ENCODE measurements at places on chromosomes 5 and 9. TPM values are rescaled to one million over a fixed set of nuclear protein-coding genes. Genes with fewer than 3 reads are reported as not detected.

DNA sequence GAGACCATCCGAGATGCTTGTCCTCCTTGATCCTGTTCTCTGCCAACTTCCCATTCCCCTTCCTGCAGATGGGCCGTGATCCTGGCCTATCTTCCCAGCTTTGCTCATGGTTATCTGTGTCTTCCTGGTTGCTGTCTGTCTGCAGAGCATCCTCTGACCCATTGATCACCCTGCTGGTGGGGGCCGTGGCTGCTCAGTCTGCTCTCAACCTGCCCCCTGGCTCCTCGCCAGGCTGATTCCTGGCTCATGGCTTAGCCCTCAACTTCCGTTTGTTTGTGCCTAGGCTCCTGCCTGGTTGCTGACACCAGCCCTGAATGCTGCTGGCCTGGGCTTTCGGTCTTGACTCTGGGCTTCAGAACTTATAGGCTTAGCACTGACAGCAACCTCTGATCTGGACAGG, 67.1 kb upstream of the SMIM15 start:
- no peak overlapping the region for H3K4me3 ChIP-seq
- H3K4me1 ChIP-seq: no peaks in the 10 kb centered on the region
- H3K36me3 ChIP-seq: no peaks in the 10 kb centered on the region
- no peak for DNase-seq
- no peaks in the 10 kb centered on the region for H3K27me3 ChIP-seq

GRCh38 chr5:115262011-115262320, 711 bp downstream of the PGGT1B start:
- no peaks in the 10 kb centered on the region for H3K27me3 ChIP-seq
- peaks cover 44% of the 10 kb centered on the region for H3K4me1 ChIP-seq
- no peak for DNase-seq
- H3K27ac ChIP-seq: peak overlapping the region; percentile 93
- peaks cover 8% of the 10 kb centered on the region for H3K36me3 ChIP-seq
- peak overlapping the region; percentile 92 for H3K4me3 ChIP-seq

The TMEM215 gene
- not detected for total RNA-seq

DNA sequence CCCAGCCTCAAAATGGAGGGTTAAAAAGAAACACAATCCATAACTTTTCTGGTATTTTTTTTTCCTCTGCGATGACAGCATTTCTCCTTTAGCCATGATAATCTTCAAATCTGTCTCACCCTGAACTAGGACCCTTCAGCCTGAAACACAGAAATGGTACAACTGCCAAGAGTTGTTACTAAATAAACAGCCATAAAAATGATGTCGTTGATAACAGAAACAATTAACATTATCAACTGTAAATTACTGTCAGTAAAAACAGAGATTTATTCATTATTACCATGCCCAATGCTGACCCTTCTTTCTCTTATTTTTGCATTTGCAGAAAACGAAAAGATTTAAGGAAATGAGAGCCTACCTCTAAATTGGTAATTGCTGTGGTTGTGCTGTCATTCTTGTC, 19.4 kb upstream of the MIER3 start:
- H3K4me1 ChIP-seq: no peaks in the 10 kb centered on the region
- no peak overlapping the region for H3K27ac ChIP-seq
- no peak overlapping the region for H3K4me3 ChIP-seq
- peaks cover 3% of the 10 kb centered on the region for H3K27me3 ChIP-seq
- no peak for DNase-seq

- no peaks in the 10 kb centered on the region for H3K36me3 ChIP-seq
- peaks cover 9% of the 10 kb centered on the region for H3K27me3 ChIP-seq
- H3K27ac ChIP-seq: no peak overlapping the region
Observed at GRCh38 chr9:118162716-118163115, 458.5 kb downstream of the TLR4 start.

The OR1J2 gene
- total RNA-seq: not detected

GRCh38 chr5:140557136-140557805, at the start of gene SRA1:
TSS of gene SRA1 (minus strand) at chr5:140557473. CDS start at chr5:140557452, 21 bp downstream.
- H3K27me3 ChIP-seq: no peaks in the 10 kb centered on the region
- DNase-seq: peak; percentile 92
- peaks cover 25% of the 10 kb centered on the region for H3K36me3 ChIP-seq
- peak within 1 kb of the TSS; percentile 93 for H3K27ac ChIP-seq
- peak within 1 kb of the TSS; percentile 79 for H3K4me3 ChIP-seq

DNA sequence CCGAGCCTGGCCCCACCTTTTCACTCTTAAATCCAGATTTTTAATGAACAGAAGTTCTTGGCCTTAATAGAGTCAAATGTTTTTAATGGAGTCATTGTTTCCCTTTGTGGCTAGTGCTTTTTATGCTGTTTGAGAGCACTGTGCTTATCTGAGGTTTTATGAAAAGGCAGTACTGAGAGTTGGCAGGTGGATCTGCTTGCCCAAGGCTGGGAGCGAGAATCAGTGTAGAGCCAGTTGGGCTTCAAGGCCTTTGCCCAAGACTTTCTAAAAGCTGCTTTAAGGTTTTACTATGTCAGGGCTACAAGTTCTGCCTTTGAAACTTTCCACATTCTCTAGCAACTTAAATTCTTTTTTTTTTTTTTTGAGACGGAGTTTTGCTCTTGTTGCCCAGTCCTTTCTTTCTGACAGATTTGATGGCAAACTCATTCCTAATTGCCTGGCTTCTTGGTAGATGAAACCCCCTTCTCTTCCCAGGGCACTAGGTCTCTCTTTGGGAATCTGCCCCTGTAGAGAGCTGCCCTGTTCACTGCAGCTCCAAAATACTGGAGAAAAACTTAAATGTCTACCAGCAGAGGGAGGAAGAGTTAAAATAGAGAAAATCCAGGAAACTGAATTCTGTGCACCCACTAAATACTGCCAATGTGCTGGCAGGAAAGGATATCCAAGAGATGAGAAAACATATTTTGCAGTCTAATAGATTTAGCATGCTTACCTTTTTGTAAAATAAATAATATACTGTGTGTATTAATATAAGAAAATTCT, 36.9 kb upstream of the CDK20 start:
- H3K27ac ChIP-seq: no peak overlapping the region
- no peak overlapping the region for H3K4me3 ChIP-seq
- H3K36me3 ChIP-seq: no peaks in the 10 kb centered on the region
- H3K27me3 ChIP-seq: no peaks in the 10 kb centered on the region
- no peak for DNase-seq
- H3K4me1 ChIP-seq: peaks cover 12% of the 10 kb centered on the region

DNA sequence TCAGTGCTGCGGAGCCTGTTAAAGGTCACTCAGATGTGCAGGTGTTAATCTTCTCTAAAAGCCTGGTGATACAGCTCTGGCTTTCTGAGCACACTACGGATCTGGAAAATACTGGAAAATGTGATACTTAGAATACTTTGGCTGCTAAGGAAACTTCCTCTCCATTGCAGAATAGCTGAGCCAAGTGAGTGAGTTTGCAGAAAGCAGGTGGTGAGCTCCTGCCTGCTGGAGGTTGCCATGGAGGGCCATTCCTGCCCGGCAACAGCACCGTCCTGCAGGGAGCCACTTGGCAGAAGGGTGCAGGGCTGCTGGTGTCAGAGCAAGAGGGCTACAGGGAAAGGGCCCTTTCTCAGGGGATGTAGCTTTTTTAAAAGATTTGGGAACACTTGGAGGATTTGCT, 40.7 kb downstream of the SECISBP2 start:
- no peaks in the 10 kb centered on the region for H3K4me1 ChIP-seq
- peak overlapping the region; percentile 63 for H3K27ac ChIP-seq
- H3K4me3 ChIP-seq: no peak overlapping the region
- H3K36me3 ChIP-seq: peaks cover 50% of the 10 kb centered on the region
- DNase-seq: no peak

DNA sequence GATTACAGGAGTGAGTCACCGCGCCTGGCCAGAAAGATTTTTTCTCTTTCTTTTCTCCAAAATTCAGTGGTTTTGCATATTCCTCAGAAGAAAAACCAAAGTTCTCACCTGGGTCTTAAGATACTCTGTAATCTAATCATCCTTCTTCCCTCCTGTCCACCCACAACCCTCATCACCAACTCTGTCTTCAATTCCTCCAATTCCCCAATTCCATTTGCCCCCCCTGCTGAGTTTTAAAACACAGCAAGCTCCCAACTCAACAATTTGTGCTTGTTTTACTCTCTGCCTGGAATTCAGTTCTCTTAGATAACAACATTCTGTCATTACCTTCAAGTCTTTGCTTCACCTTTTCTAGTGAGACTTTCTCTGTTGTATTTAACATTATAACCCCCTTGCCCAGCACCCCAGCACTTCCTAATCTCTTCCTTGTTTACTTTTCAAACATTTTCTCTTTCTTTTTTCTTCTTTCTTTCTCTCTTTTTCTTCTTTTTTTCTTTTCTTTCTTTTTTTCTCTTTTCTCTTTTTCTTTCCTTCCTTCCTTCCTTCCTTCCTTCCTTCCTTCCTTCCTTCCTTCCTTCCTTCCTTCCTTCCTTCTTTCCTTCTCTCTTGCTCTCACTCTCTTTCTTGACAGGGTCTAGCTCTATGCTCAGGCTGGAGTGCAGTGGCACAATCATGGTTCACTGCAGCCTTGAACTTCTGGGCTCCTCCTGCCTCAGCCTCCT, 7.8 kb downstream of the TEX48 start:
- H3K27ac ChIP-seq: no peak overlapping the region
- no peak overlapping the region for H3K4me3 ChIP-seq
- H3K36me3 ChIP-seq: no peaks in the 10 kb centered on the region
- peaks cover 7% of the 10 kb centered on the region for H3K27me3 ChIP-seq
- no peak for DNase-seq
- H3K4me1 ChIP-seq: peaks cover 12% of the 10 kb centered on the region

The SPATA6L gene
- total RNA-seq: 1.4 TPM

- no peak for DNase-seq
- peaks cover 3% of the 10 kb centered on the region for H3K27me3 ChIP-seq
- H3K4me1 ChIP-seq: peaks cover 17% of the 10 kb centered on the region
- H3K4me3 ChIP-seq: no peak overlapping the region
Observed at GRCh38 chr5:97549496-97549895, 366.4 kb upstream of the RIOK2 start.

- no peaks in the 10 kb centered on the region for H3K27me3 ChIP-seq
- peaks cover 38% of the 10 kb centered on the region for H3K36me3 ChIP-seq
- H3K4me1 ChIP-seq: peaks cover 11% of the 10 kb centered on the region
- H3K27ac ChIP-seq: peak overlapping the region; percentile 26
- DNase-seq: no peak
Observed at GRCh38 chr9:34240006-34240405, 61.2 kb downstream of the UBAP1 start.

The FGF1 gene
- not detected for total RNA-seq

- H3K27me3 ChIP-seq: no peaks in the 10 kb centered on the region
- H3K27ac ChIP-seq: no peak overlapping the region
- no peak overlapping the region for H3K4me3 ChIP-seq
- no peak for DNase-seq
Observed at GRCh38 chr9:110895147-110895905, 142.9 kb downstream of the LPAR1 start.

DNA sequence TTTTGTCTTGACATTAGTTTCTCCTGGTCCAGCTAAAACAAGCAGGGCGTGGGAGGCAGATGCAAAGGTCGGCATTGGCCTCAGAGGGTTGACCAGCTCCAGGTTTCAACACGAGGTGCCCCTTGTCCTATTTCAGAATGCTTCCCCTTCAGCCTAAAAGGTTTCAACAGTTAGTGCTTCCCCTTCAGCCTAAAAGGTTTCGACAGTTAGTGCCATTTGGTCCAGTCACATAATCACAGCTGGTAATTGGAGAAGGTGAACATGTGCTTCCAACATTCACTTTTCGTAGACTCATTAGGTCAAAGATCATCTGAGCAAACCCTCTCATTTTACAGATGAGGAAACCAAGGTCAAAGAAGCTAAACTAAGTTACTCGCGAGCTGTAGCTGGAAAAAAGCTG, 270.3 kb upstream of the MAP3K1 start:
- H3K27ac ChIP-seq: no peak overlapping the region
- H3K4me3 ChIP-seq: no peak overlapping the region
- peaks cover 12% of the 10 kb centered on the region for H3K4me1 ChIP-seq
- no peak for DNase-seq
- H3K27me3 ChIP-seq: no peaks in the 10 kb centered on the region

DNA sequence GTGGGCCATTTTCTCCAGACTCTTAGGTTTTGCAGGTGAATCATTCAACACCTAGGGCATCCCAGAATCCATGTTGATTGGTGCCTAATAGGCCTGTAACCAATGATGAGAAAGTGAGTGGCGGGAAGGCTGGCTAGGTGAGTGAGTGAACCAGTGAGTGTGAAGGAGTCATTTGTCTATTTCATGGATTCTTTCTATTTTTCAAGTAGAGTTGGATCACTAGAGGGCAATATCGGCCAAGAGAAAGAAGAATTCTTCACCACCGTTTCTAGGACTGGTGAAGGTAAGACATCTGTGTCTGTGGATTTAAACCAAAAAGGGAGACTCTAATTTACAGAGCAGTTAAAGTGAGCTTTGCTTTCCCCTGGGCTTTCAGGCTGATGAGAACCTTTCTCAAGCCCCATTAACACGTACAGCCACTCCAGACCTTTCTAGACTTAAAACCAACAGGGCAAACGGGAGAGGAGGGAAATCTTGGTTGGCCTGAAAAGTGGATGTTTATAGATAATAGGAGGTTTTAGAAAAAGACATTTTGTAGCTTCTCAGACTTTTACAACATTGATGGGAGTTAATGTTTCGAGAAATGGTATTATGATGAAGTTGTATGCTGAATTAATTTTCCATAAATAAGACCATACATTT, 114.3 kb upstream of the IL12B start:
- H3K4me3 ChIP-seq: no peak overlapping the region
- no peaks in the 10 kb centered on the region for H3K36me3 ChIP-seq
- no peak overlapping the region for H3K27ac ChIP-seq
- H3K4me1 ChIP-seq: no peaks in the 10 kb centered on the region
- DNase-seq: no peak

GRCh38 chr5:171261361-171261760, 47.7 kb upstream of the TLX3 start:
- no peak overlapping the region for H3K4me3 ChIP-seq
- DNase-seq: no peak

The EFCAB9 gene
- not detected for total RNA-seq

- H3K27ac ChIP-seq: no peak overlapping the region
- no peaks in the 10 kb centered on the region for H3K36me3 ChIP-seq
- H3K27me3 ChIP-seq: peaks cover 22% of the 10 kb centered on the region
- DNase-seq: no peak
Observed at GRCh38 chr9:101514071-101514470, 19.6 kb upstream of the RNF20 start.

The CFAP90 gene
- not detected for total RNA-seq

DNA sequence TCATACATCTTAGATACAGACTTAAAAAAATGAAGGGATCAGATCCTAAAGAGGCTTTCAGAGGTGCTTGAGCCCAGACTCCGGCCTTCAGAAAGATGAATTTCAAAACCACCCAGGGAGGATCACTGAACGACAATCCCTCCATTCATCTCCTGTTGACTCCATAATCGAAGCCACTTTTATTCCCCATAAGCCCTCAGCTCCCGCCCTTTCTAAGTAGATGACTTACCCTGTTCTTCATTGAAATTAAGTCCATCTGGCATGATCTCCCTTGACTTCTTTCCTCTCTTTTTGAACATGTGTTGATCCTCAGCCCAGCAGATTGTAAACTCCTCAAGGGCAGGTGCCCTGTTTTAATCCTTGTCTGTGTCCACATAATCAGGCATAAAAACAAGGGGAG, 50.8 kb upstream of the ASTN2 start:
- H3K4me1 ChIP-seq: no peaks in the 10 kb centered on the region
- no peak for DNase-seq
- no peak overlapping the region for H3K27ac ChIP-seq
- H3K27me3 ChIP-seq: no peaks in the 10 kb centered on the region

All from activated naive CD4-positive, alpha-beta T cell treated with anti-CD3 and anti-CD28 coated beads for 36 hours (primary cell).